ENCODE measurements at places on chromosomes 1 and 21.

GRCh38 chr1:229101011-229101871 lies 169.7 kb upstream of the RAB4A start:
- no peak for DNase-seq

GRCh38 chr1:153849487-153850185 lies 73.1 kb downstream of the GATAD2B start:
- peak; percentile 64 for DNase-seq

DNA sequence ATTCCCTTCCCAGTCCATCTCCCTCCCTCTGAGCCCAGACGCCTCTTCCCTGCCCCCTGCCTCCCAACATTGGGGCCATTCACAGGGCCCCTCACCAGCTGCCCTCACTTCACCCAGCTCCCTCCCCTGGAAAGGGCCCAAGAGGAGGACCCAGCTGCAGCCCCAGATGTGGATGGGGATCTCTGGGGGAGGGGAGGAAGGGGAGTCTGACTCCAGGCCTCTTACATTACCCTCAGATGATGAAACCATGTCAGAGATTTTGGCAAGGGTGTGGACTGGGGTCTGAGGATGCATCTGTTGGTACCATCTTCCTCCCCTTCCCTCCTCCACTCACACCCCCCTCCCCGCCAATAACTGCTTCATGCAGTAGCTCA lies 1.1 kb upstream of the KIF21B start:
- DNase-seq = no peak

DNA sequence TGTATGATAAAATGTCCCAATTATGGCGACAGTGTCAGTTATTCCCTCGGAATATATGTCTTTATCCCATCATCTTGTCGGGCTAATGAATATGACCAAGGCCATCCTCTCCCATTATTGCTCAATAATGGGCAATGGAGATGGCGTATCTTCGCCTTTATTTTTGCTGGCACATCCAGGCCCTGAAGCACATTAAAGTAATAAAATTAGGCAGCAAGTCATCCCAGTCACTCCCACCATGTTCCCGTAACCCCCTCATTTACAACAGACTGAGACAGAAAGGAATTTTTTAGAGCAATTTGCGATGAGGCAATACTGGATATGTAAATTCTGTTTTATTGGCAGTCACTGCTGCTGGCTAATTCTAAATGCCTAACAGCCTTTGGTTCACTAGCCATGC lies 35.3 kb downstream of the CLIC6 start:
- DNase-seq = no peak

GRCh38 chr1:26203642-26204318 lies 13.4 kb downstream of the CATSPER4 start:
- DNase-seq = no peak

- DNase-seq = no peak
Measured at GRCh38 chr1:165235155-165235776, 121.2 kb downstream of the LMX1A start.

- no peak for DNase-seq
Measured at GRCh38 chr1:195141294-195141693, 1466.9 kb downstream of the KCNT2 start.

GRCh38 chr1:41359211-41360073 lies 1.8 kb upstream of the FOXO6 start:
- DNase-seq = peak; percentile 31

- DNase-seq = no peak
Measured at GRCh38 chr1:201490708-201491131, 16.2 kb downstream of the CSRP1 start.

DNA sequence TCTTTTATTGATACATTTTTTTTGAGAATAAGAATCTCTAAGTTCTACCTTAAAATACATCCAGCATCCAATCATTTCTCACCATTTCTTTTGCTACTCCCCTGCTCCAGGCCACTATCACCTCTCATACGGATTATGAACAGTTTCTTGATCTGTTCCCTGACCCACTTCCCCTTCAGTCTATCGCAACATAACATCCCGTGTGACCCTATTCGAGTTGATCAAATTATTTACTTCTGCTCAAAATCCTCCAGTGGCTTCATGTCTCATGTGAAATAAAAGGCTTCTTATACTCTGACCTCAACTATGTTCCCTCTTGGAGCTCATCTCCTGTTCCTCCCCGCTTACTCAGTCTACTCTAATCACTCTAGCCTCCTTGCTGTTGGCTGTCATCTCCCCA lies 5.2 kb downstream of the ALG14 start:
- no peak for DNase-seq

Data from GM13976 (cell line).